SK-N-SH treated with all-trans-retinoic acid at 6 μM for 48 hours (cell line): ENCODE measurements at places on chromosomes 7 and 10.

- no peak for ATAC-seq
Measured at GRCh38 chr10:5533098-5533731, 8.5 kb downstream of the CALML3 start.

DNA sequence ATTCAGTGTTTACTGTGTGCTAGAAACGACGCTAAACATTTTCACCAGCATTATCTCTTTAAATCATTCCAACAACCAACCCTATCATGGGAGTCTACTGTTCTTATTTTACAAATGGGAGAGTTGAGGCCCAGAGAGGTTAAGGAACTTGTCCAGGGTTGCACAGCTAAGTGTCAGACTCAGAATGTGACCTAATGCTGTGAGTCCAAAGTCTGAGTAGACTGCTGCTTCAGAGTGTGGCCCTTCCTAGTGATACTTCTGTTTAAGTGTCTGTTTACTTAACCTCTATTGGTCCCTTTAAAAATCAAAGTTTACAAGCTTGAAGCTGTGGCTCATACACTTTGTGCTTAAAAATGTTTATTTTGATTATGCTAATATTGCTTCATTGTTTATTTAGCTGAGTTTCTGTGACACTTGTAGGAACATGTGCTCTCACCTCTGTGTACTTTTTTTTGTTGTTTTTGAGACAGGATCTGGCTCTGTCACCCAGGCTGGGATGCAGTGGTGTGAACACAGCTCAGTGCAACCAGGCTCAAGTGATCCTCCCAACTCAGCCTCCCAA is 84.4 kb upstream of the SYPL1 start:
- ATAC-seq, result no peak

DNA sequence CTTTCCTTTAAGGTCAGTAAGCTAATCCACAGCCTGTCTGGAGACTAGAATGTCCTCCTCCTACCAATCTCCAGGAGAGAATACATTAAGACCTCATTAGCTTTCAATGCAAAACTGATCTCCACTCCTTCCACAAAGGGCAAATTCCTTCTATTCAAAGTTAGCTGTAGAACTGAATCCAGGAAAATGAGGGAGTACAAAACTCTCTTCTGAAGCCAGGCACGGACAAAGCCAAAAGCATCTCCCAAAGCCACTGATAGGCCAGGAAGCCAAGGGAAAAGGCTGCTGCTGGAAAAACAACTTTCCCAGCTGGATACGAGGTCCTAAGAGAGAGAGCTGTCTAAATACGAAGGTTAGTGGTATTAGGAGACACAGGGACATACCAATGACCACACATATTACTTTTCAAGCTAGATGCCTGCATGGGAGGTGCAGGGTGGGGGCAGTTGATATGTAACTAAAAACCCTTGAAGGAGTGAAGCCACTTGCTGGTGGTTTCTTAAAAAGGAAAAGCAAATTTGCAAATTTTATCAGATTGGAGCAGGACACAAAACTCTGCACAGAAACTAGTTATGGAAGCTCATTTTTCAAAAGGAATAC is 43.6 kb downstream of the MKX start:
- no peak for ATAC-seq

DNA sequence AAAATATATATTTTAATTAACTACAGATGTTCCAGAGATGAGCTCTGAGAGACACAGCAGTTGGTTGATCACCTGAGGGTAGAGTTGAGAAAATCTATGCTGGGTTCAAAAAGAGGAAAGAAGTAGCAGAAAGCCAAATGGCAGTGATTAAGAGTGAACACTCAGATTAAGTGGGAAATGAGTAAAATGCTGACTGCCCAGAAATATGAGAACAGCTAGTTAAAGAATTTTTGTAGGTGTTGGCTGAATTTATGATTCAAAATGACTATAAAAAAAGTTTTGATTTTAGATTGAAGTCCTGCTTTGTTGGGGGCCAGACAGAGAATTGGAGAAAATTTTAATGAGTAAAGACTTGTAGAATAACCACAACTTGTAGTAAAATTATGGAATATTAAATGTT is 9.8 kb downstream of the TCTN3 start:
- ATAC-seq, result no peak

GRCh38 chr10:21753497-21754270 is 219.7 kb downstream of the MLLT10 start:
- no peak for ATAC-seq

GRCh38 chr7:22726345-22726906 is 574 bp upstream of the IL6 start:
- peak; percentile 80 for ATAC-seq

DNA sequence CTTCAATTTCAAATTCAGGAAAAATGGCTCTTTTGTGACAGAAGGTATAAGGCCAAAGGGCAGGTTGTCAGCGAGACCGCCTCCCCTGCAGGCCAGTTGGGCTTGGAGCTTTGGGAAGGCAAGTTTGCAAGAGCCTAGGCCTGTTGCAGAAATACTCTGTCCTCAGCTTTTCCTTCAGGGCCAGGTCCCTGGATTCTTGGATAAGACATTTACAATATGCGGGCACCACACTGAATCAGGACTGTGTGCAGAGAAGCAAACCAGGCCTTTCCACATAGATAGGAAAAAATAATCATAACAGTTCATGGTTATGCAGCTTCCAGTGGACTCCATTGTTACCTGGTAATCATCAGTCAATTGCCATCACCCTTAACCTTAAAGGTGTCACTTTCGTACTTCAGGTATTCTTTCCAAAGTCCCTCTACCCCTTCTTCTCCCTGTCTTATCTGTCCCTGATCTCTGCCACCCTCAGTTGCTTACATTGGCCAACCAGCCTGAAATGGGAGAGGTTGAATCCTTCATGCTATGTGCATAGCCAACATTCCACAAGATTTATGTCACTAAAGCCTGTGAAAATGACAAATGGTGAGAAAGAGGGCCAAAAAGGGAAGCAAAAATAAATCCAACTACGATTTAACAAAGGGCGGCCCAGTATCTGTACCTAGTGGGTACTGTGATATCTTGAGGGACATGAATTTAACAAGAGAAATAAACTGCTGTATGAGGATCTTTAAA is 304.5 kb upstream of the NFE2L3 start:
- no peak for ATAC-seq

DNA sequence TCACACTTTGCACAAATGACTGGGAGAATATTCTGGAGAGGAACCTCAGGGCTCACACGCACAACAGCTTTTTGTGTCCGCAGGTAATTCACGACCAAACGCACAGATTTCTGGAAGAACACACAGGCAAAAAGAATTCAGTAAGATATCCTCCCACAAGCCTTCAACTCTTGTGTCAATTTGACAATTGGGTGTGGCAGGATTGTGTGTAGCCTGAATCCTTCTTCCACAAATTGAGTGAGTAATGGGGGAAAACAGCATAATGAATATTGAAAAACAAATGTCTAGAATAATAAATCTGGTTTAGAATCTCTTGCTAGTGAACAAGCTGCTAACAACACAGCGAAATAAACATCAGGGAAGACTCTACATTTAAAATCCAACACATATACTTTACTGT is 125.6 kb downstream of the COBL start:
- ATAC-seq, result no peak

GRCh38 chr7:30863706-30864035 is 48.0 kb upstream of the AQP1 start:
- no peak for ATAC-seq

DNA sequence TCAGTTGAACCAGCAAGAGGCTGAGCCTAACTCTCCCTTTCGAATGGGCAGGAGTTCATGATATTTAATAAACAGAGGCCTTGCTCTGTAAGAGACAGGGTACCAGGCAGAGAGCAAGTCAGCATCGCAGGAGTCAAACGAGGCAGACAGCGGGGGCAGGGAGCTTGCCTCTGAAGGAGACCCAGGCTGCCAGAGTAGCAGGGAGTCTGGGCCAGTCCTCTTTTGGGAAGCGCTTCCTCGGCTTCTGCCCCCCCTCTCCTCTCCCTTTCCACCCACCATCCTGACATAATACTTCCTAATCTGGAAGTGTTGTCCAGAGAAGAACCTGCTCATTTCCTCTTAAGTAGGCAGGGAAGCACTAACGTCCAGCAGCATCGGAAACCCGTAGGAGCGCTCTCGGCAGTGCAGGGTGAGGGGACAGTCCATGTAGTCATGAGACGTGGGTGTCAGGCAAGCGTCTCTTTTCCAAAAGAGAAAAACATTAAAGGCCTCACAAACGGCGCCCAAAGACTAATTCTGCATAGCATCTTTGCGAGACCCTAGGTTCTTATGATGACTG is 171.1 kb downstream of the EGFR start:
- ATAC-seq, result no peak

DNA sequence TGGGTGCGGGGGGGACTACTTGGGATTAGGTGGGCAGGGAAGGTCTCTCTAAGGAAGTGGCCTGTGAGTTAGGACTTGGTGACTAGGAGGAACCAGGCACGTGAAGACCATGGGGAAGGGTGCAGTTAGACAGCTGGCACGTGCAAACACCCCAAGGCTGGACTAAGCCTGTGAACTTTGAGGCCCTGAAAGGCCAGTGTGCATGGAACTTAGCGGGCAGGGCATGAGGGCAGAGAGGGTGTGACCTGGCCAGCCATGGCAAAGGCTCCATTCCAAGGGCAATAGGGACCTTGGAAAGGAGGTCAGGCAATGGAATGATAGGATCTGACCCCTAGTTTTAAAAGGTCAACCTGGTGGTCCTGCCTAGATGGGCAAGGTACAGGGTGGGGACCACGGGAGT is 158.4 kb upstream of the PCBD1 start:
- no peak for ATAC-seq

DNA sequence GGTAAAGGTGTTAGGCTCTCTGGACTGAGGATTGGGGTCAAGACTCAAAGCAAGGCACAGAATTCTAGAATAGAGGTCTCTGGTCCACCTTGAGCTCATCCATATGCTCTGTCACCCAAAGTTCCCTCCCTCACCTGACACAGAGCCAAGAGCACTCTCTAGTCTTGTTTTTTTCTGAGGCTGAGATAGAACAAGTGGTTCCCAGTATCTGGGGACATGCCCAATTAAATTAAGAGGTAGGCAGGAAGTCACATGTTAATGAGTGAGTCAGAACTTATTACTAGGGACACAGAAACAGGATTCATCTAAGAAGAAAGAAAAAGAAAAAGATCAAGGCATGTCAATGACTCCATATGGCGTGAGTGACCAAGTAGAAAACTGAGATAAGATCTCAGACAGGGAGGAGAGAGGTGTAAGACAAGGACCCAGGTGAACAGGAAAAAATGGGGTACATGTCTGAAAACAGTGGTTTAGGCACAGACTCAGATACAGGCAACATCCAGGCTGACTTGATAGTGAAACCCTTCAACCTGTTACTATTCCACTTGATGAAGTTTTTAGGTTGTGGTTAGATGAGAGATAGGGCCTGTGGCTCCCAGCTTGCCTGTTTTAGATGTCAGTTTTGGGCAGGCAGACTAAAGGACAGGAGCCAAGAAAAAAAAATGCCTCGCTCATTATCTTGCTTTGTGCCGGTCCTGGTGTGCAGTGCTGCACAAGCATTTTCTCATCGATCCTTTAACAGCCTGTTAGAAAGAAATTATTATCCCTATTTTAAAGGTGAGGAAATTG is 609.9 kb downstream of the CCSER2 start:
- no peak for ATAC-seq

DNA sequence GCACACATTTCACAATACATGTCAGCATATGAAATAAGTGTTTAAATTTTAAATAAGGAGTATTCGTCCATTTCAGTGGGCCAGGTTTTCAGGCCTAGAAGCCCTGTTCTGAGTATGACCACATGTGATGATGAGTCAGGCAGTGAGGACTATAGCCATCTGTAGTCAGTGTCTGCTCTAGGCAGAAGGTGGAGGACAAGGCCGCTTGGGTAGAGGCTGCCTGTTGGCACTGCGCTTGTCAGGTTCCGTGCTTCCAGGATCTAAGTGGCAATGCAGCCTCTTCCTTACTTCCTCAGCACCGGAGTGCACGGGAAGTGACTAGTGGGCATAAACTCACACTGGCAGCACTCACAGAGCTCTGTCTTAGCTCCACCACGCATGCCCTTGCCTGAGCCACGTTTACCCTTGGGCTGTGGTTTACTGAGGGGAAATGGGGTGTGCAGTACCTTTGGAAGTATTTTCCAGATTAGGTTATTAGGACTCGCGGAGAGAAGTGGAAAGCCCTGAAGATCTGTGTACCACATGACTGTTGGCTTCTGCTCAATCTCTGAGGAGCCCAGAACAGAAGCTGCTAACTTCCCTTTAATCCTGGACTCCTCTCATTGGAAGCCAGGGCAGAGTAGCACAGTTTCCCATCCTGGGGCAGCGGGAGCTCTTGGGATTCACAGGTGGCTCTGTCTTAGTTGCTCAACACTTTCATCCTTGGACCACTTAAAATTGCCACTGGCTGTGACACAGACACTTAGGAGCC is 87.5 kb upstream of the GJD4 start:
- no peak for ATAC-seq
